ENCODE measurements at places on chromosomes 7 and 10. TPM values are rescaled to one million over a fixed set of nuclear protein-coding genes. Genes with fewer than 3 reads are reported as not detected.

TAS2R41 gene
- total RNA-seq, result not detected

COL1A2 gene
- 4,803 TPM for total RNA-seq

CYP26A1 gene
- 0.14 TPM for total RNA-seq

PON3 gene
- total RNA-seq, result not detected

ZNF239 gene
- 6.8 TPM for total RNA-seq
